Type B pancreatic cell (in vitro differentiated cells): ENCODE measurements at places on chromosomes 12 and 14. TPM values are rescaled to one million over a fixed set of nuclear protein-coding genes. Genes with fewer than 3 reads are reported as not detected.

MDM1 gene
- total RNA-seq, result 12.9 and 24.0 TPM in 2 replicates

RHOJ gene
- 0.17 and 16.3 TPM in 2 replicates for total RNA-seq

DNA sequence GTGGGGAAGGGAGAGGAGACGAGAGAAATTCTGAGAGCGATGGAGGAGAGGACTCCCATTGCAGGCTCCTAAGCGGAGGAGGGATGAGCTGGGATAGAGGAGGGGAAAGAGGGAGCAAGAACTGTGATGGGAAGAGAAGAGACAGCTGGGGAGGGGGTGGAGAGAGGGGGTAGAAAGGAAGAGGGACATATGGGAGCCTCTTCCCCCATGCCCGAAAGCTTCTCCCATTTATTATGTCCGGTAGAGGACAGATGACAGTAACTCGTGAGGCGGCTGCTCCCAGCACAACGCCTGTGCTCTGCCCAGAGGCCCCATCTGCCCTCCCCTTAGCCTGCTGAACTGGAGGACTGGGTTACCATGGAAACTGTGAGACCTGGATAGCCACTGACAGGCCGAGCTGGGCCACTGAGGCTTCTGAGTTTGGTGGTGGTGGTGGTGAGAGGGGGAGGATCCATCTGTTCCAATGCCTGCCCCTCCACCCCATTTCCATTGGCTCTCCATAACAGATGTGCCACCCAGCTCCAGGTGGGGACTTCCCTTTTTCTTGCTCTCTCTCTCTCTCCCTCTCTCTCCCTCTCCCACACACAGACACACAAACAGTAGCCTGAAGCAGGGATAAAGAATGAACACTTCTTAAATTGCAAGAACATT is 8.3 kb downstream of the CPNE6 start:
- DNase-seq, result no peak

- DNase-seq, result no peak
Observed at GRCh38 chr14:50012644-50013043, 103.7 kb downstream of the VCPKMT start.

DNA sequence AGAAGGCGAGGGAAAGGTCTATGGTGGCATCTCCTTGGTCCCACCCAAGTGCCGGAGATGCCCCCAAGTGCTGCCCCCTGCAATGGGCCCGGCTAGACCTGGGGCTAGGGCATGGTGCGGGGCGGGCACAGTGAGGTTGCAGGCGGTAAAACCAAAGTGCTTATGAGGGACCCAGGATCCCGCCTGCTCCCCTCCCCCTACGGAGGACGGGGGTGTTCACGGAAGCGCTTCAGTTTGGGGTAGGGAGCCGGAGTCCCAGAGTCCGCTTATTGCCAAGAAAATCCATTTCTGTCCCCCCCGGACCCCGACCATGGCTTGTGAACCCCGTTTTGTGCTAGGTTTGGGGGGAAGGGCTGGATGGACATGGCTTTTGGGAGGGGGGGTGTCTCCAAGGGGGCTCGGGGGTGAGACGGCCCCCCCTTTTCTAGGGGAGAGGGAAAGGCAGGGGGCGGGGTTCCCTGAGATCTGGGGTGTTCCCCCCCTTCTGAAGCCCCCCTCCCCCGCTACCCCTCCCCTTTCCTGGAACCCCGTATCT is 5.4 kb upstream of the GPR84 start:
- no peak for DNase-seq

DNA sequence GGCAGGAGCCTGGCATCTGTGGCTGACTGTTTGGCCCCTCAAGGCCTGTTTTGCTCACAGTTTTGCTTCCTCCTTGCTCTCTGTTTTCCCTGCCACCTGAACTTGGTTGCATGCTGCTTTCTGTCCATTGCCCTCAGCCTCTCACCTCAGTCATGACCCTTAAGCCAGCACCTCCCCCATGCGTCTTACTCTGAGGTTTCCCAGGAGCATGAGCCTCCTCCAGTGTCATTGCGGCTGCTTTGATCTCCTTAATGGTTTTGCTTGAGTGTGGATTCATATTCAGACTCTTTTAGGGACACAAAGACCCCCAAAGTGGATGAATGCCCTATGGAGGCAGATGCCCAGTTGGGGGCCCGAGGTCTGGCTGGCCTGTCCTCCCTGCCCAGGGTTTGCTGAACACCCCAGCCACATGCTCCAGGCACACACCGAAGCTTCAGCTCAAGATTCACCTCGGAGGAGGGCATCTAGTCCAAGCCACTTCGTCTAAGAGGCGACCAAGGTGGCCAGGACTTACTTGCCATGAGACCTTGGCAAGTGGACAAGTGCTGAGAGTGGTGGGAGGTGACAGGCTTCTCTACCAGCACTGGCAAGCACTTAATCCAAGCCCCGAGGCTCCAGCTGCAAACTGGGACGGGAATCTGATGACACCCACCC is 95.4 kb upstream of the DIO3 start:
- no peak for DNase-seq

- no peak for DNase-seq
Observed at GRCh38 chr12:15634010-15634683, 155.0 kb downstream of the EPS8 start.

GRCh38 chr14:103007555-103007954 is 49.8 kb downstream of the CDC42BPB start:
- no peak for DNase-seq

DNA sequence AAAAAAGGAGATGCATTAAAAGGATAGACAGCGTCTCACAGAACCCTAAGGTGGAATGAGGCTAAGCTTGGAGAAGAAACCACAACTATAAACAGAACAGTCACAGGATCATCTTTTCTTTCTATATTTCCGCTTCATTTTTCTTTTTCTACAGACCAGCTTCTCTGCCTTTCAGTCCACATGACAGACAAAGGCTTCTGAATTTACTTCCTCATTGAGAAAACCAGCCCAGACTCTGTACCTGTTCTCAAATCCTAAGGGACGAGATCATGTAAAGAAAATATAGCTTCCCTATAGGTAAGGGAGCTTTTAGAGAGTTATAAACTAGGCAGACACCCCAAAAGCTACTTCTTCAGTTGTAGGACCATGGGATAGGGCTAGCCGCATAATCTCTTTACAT is 17.4 kb downstream of the SGPP1 start:
- DNase-seq, result no peak

DNA sequence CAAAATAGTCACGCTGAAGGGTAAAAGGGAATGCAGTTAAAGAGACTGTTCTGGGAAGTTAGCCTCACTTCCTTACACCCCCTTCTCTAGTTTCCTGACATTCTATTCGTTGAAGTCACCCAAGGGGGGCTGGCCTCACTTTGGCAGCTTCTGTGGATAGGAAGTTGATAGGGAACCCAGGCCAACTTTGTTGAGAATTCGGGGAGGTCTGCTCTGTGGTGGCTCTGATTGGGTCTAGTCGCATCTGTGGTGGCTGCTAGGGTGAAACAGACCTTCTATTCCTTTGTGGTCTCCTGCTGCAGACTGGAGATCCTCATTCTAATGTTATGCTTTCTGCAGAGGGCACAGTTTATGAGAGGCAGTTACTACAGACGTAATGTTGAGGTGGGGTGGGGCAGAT is 28.8 kb upstream of the GZMB start:
- DNase-seq, result no peak
